ENCODE measurements at places on chromosomes 12 and 14. TPM values are rescaled to one million over a fixed set of nuclear protein-coding genes. Genes with fewer than 3 reads are reported as not detected.

The TAS2R9 gene
- total RNA-seq = not detected

The NABP2 gene
- total RNA-seq = 55.5 TPM

The LYSET gene
- 22.7 TPM for total RNA-seq

The TESPA1 gene
- total RNA-seq = not detected

The SOCS4 gene
- 31.5 TPM for total RNA-seq

The TNS2 gene
- total RNA-seq = 1.3 TPM

GRCh38 chr14:96176811-96177211 lies 27.8 kb upstream of the BDKRB2 start:
- DNase-seq = no peak

GRCh38 chr12:33703221-33703620 lies 263.6 kb upstream of the SYT10 start:
- DNase-seq = no peak

GRCh38 chr12:55930771-55931316 lies at the start of gene DGKA:
Gene DGKA (plus strand): TSS chr12:55931162. CDS start chr12:55936504, 5,342 bp downstream.
- DNase-seq = peak; percentile 62

DNA sequence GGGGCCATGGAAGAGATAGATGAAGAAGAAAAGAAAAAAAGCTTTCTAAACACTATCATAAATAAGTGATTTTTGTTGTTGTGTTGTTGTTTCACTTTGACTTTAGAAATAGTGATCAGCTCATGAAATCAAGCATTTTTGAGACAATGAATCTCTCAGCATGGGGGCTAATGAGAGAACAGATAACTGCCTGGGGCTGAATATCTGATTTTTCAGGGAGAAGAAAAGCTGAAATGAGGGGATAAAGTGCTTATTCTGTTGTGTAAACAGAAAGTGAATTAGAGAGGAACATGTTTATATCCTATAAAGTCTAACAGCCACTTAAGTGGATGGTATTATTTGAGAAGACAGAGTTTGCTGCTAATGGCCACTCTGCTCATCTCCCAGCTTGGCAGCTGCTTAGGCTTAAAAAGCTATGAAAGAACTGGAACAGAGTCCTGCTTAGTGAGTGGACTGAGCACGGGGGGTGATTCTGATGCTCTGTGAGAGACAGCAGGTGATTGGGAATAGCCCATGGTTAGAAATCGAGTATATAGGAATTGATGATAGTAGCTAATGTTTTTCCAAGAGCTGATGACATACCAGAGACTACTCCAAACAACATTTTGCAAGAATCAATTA lies 646.1 kb upstream of the TMEM132C start:
- DNase-seq = no peak

GRCh38 chr12:2205996-2206395 lies 153.2 kb downstream of the CACNA1C start:
- DNase-seq = no peak

GRCh38 chr12:112122823-112123690 lies 2.3 kb upstream of the TRAFD1 start:
- DNase-seq = no peak

DNA sequence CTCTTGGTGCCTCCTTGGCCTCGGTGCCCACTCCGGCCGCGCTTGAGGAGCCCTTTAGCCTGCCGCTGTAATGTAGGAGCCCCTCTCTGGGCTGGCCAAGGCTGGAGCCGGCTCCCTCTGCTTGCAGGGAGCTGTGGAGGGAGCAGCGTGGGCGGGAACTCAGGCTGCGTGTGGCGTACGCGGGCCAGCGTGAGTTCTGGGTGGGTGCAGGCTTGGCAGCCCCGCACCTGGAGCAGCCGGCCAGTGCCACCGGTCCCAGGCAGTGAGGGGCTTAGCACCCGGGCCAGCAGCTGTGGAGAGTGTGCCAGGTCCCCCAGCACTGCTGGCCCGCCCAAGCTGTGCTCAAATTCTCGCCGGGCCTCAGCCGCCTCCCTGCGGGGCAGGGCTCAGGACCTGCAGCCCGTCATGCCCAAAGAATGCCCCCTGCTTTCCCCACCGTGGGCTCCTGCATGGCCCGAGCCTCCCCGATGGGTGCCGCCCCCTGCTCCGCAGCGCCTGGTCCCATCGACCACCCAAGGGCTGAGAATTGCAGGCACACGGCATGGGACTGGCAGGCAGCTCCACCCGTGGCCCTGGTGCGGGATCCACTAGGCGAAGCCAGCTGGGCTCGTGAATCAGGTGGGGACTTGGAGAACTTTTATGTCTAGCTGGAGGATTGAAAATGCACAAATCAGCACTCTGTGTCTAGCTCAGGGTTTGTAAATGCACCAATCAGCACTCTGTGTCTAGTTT lies 129.2 kb downstream of the PAWR start:
- DNase-seq = no peak

- DNase-seq = no peak
These were observed 55.2 kb downstream of the PDE3A start for GRCh38 chr12:20423557-20423956.

DNA sequence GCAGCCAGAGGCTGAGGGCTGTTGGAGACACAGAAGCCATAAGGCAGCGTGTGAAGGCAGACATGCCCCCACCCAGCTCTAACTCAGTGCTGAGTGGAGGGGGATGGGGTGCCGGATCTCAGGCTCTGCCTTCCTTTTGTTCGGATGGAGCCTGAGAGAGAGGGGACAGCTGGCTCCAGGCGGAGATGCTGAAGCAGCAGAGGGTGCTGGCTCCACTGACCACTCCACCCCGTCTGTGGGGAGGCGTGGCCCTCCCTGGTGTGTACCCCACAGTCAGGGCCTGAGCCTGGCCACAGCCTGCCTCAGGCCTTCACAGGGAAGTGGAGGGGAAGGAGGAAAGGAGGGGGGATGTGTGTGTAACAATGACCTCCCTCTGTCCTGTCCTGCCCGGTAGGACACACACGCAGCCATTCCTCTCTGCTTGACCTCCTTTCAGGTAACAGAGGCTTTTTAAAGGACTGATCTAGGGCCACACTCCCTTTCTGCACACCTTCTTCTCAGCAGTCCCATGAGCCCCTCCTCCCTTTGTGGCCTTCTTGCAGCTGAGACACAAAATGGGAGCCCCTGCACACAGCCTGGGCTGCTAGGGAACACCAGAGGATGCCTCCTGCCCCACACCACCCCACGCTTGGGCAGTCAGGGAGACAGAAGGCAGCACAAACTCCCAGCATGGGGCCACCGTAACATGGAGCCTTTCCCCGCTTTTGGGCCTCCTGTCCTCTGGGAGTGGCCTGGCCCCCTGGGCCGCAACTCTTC lies 9.6 kb upstream of the ENDOU start:
- DNase-seq = no peak

- peak; percentile 58 for DNase-seq
These were observed 475.3 kb downstream of the EGLN3 start for GRCh38 chr14:33475623-33476022.

DNA sequence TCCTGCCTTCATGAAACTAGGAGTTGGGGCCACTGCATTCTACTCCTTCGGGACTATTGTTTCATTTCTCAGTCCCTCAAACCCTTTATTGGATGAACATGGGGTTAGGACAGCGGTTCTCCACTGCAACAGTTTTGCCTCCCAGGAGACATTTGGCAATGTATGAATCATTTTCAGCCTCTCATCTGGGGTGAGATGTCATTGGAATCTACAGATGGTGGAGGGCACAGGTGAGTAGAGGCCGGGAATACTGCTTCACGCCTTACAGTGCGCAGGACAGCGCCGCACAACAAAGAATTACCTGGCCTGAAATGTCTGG lies 649 bp upstream of the GNPNAT1 start:
- no peak for DNase-seq

- DNase-seq = no peak
These were observed 49.7 kb downstream of the CKB start for GRCh38 chr14:103472939-103473338.

- no peak for DNase-seq
These were observed 121.2 kb upstream of the DAAM1 start for GRCh38 chr14:59067127-59067894.

DNA sequence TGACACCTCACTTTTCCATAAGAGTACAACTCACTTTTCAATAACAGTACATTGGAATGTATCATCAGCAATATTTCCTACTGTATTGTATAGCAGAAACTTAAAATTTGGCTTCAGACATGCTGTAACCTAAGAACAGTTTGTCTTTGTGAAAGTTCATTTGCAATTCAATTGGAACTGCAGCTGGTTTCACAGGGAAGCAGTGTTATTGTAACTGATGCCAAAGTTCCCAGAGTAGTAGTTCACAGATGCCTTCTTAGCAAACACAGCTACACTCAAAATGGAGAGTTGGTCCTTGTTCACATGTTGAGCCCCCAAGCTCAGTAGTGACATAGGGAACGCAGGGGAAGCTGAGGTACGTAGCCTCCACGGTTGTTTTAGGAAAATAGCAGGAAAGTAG lies 23.3 kb downstream of the PPP1R36 start:
- DNase-seq = no peak

DNA sequence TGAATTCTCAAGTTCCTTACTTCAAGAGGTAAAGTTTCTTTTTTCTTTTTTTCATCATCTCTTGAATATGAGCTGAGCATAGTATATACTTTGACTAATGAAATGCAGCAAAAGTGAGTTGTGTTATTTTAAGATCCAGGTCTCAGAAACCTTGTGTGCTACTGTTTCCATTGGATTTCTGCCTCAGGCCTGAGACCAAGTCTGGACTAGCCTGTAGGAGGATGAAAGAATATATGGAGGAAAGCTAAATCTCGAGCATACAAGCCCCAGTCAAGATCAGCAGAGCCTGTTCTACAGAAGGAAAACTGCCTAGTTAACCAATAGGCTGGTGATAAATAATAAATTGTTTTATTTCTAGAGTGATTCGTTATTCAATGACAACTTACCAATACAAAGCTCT lies 652.5 kb downstream of the C12orf50 start:
- no peak for DNase-seq

DNA sequence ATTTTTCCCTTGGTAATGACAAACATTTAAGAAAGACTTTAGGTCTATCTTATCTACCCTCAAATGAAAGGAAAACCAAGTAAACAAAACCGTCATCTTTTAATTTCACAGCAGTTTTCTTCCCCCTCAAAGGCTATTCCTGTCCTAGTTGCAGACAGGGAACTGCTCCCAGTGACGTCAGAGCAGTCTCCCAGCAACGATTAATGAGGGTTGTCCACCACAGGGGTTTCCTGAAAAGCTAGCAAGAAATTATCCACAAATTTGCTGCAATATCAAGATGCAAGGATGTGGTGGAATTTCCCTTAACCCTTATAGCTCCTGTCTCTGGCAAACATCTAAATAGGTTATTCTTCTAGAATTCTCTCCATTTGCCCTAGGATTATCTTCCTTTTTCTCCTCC lies 89.1 kb upstream of the STAC3 start:
- no peak for DNase-seq

GRCh38 chr14:29085546-29085945 lies 319.0 kb downstream of the FOXG1 start:
- DNase-seq = peak; percentile 12

GRCh38 chr14:101950516-101951215 lies 13.7 kb upstream of the DYNC1H1 start:
- no peak for DNase-seq

GRCh38 chr14:34426313-34427295 lies 35.4 kb downstream of the SPTSSA start:
- DNase-seq = no peak

DNA sequence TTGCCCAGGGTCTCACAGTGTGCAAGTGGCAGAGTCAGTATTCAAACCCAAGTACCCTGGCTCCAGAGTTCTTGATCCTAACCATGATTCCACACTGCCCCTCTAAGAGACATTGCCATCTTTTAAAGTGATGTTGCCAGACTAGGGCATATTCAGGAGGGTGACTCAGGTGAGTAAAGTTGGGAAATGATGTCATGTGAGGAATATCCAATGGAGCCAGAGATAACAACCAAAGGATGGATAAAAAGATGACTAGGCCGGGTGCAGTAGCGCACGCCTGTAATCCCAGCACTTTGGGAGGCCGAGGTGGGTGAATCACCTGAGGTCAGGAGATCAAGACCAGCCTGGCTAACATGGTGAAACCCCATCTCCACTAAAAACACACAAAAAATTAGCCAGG lies 85.6 kb downstream of the SMOC1 start:
- no peak for DNase-seq

DNA sequence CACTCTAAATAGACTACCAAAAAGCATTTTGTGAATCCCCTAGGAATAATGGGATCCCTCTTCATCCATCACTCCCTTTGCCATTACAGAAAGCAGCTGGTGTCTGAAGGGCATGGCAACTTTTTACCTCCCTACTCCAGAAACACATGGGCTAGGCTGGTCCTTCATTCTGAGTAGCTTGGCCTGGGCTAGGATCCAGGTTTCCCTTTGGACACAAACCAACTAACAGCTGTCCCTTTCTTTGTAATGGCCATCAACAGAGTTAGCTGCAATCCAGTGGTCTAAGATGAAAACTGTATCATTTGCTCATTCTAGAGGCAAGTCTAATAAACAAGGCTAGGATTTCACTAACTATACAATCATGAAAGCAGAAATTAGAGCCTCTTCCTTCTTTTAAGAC lies 7.4 kb downstream of the GRIN2B start:
- DNase-seq = no peak

GRCh38 chr14:80718940-80719339 lies 222.6 kb downstream of the CEP128 start:
- DNase-seq = no peak

- no peak for DNase-seq
These were observed 105.9 kb downstream of the MED13L start for GRCh38 chr12:116171549-116171948.

DNA sequence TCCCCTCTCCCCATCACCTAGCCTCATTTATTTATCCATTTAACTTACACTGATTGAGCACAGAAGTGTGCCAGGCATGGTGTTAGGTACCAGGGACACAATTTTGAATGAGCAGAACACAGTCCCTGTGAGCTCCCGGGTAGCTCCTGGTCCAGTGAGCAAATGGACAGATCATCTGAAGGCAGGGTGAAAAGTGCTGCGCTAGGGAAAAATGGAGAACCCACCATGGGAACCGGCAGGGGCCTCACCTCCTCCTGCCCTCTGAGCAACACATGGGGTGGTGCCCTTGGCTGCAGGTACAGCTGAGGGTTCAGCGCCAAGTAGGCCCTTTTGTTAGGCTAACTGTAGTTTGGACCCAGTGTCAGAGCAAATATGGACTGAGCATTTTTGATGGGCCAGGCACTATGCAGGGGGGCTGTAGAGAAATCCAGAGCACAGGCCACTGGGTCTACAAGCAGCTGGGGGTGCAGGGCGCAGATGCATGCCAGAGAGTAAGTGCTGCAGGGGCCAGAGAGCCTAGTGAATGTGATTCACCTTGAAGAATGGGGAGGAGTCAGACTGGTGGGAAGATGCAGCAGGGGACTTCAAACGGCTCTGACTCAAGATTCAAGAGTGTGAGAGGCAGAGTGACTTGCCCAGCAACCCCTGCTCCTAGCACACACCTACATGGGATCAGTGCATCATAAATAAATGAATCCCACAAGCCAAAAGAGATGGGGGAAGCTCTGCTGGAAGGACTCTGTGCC lies 28.2 kb downstream of the LTBP2 start:
- no peak for DNase-seq

Measured in Calu3 (cell line).